ENCODE measurements at places on chromosomes 7 and 10.

DNA sequence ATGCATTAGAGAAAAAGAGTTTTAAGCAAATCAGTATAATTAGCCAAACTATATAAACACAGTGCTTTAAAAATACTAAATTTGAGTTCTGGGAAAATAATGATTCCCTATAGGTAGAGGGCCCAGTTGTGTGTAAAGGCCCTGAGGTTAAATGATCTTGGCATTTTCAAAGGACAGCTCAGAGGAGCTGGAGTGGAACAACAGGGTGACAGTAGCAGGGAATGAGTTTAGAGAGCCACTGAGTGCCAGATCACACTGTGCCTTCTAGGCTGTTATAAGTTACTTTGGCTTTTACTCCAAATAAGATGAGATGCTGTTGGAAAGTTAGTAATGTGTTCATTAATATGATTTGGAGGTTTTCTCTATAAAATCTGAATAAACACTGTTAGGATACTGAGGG, 34.6 kb downstream of the VWDE start:
- DNase-seq, result no peak

- DNase-seq, result no peak
These were observed 58.3 kb downstream of the VIPR2 start for GRCh38 chr7:159086301-159086925.

DNA sequence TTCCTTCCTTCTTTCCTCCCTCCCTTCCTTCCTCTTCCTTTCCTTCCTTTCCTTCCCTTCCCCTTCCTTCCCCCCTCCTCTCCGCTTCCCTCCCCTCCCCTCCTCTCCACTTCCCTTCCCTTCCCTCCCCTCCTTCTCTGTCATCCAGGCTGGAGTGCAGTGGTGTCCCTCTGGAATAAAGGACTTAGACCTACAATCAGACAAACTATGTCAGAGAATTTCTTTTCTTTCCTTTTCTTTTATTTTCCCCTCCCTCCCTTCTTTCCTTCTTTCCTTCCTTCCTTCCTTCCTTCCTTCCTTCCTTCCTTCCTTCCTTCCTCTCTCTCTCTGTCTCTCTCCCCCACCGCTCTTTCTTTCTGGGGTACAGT, 242.2 kb downstream of the GATA3 start:
- DNase-seq, result no peak

DNA sequence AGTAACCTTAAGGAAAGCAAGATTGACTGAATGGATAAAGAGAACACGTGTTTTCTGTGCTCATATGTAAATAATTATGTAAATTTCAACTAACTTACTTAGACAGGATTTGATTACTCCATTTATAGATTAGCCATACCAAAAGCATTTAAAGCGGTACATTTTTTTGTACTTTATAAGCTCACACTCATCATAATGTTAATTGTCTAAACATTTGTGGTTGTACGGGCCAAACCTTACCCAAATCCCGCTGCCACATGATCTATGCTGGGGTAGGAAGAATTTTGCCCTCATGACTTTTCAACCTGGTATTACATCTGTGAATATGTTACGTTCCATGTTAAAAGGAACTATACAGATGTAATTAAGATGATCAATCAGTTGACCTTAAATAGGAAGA, 29.1 kb downstream of the MKX start:
- DNase-seq, result no peak

DNA sequence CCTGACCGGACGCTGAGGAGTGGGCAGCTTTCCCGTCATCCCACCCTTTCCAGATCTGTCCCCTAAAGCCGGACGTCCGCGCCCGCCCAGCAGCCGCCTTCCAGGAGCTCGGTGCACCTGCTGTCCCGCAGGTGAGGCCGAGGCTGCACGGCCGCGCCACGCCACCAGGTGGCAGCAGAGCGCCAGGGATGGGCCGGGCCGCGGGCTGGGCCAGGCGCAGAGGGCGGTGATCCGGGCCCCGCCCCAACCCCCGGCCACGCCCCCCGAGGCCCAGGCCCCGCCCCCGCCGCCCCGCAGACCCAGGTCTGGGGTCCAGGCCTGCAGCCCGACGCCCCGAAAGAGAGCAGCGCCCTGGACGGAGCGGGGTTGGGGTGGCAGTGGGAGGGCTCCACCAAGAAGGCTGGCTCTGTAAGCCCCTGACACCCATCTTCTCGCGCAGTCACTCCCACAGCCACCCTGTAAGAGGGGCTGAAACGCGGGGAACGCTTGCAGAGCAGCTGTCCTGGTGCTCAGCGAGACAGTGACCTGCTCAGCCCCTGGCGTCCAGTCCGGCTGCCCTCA, 32.2 kb downstream of the FOXL3 start:
- DNase-seq, result peak; percentile 86

- no peak for DNase-seq
These were observed 73.9 kb upstream of the PDGFA start for GRCh38 chr7:593324-594115.

Measured in activated T-cell treated with anti-CD3 and anti-CD28 coated beads for 48 hours (primary cell).